Articular chondrocyte of knee joint (primary cell): ENCODE measurements at places on chromosomes 11 and 22. TPM values are rescaled to one million over a fixed set of nuclear protein-coding genes. Genes with fewer than 3 reads are reported as not detected.

Gene GTSE1
- total RNA-seq: 8.4 and 8.6 TPM in 2 replicates

Gene CCDC73
- total RNA-seq: not detected in 2 replicates

Gene PATE4
- not detected in 2 replicates for total RNA-seq

Gene TRIM77
- total RNA-seq: not detected in 2 replicates

Gene SEC14L2
- total RNA-seq: 16.3 and 18.2 TPM in 2 replicates

Gene OR52H1
- 0.65 and 1.0 TPM in 2 replicates for total RNA-seq

Gene SCUBE1
- 5.0 and 7.4 TPM in 2 replicates for total RNA-seq

Gene KDELR3
- total RNA-seq: 172 and 206 TPM in 2 replicates

Gene TEX54
- not detected in 2 replicates for total RNA-seq
